ENCODE measurements at places on chromosomes 1 and 21. TPM values are rescaled to one million over a fixed set of nuclear protein-coding genes. Genes with fewer than 3 reads are reported as not detected.

DNA sequence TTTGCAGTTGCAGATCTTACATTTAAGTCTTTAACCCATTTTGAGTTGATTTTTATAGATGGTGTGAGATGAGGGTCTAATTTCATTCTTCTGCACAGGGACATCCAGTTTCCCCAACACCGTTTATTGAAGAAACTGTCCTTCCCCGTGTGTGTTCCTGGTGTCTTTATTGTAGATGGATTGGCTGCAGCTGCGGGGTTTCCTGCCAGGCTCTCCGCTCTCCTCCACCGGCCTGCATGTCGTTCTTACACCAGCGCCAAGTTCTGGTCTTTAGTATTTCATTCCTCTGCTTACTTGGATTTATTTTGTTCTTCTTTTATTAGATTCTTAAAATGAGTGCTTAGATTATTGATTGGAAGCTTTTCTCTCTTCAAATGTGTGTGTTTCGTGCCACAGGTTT is 98.9 kb upstream of the COL6A1 start:
- no peak for DNase-seq

GRCh38 chr1:159977364-159978106 is 23.5 kb upstream of the SLAMF9 start:
- no peak for DNase-seq

DNA sequence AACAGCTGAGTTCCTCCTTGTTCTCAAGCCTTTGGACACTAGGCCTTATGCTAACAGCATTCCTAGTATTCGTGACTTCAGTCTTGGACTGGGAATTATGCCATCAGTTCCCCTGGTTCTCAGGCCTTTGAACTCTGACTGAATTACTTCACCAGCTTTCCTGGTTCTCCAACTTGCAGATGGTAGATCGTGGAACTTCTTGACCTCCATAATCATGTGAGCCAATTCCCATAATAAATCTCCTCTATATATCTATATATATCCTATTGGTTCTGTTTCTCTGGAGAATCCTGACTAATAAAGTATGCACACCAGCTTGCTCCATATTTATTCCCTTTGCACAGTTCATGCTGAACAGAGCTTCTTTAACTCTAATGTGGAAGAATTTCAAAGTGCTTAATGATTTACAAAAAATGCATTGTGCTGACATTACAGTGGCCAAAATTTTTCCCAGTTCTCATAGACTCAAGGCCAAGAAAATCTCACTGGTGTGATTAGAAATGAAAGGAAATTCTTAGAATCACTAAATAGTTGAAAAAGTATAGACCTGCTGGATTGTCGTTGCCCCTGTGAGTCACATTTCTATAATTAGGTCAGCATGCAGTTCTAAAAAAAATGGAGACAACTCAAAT is 462.9 kb upstream of the ADAMTS5 start:
- no peak for DNase-seq

DNA sequence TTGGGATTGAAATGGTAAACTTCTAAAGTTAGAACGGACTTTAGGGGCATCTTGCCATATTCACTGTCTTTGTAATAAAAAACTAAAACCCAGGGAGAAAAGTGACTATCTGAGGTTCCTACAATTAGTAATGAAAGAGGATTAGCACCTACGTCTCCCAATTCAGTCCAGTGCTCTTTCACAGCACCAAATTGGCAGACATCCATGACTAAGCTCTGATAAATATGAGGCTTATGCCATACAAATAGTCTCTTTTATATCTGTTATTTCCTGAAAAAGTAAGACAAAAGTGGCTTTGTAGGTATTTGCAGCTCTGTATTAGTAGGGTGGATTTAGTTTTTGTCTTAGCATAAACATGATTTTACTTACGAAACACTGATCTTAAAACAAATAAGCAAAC is 315.0 kb upstream of the NRIP1 start:
- no peak for DNase-seq

LRRC38 gene
- not detected for total RNA-seq

DNA sequence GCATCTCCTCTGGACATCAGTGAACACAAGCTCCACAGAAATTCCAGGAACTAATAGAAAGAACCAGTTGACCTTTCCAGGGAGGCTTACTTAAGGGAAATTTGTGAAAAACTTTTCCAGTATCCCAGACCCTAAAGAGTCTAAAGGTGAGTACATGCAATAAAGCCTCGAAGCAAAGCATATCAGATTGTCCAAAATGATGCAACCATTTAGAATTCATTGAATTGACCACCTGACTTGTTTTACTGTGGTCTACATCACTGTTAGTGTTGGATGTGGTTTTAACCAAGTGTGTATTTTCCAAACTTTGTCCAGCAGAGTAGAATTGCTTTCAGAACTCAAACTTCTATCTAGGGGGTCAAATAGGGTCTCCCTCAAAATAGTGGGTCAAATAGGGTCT is 76.3 kb upstream of the TIAM1 start:
- no peak for DNase-seq

- DNase-seq, result no peak
Measured at GRCh38 chr1:86207323-86207722, 50.8 kb upstream of the COL24A1 start.

GRCh38 chr1:87866416-87866815 is 537.7 kb downstream of the LMO4 start:
- no peak for DNase-seq

DNA sequence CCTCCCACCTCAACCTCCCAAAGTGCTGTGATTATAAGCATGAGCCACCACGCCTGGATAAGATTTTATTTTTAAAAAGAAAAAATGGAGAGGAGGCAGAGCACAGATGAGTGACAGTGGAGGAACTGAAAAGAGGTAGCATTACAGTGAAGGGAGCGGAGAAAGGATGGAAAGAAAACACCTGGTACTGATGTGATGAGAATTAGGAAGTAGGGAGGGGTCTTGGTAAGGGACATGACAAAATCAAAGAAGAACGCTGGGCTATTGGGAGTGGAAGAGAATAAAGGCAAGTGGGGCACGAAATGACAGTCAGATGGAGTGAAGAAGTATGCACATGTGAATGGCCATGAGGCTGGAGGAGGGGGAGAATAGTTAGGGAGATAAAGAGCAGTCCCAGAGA is 2.3 kb downstream of the FCRLA start:
- no peak for DNase-seq

SPATA45 gene
- total RNA-seq, result not detected

DNA sequence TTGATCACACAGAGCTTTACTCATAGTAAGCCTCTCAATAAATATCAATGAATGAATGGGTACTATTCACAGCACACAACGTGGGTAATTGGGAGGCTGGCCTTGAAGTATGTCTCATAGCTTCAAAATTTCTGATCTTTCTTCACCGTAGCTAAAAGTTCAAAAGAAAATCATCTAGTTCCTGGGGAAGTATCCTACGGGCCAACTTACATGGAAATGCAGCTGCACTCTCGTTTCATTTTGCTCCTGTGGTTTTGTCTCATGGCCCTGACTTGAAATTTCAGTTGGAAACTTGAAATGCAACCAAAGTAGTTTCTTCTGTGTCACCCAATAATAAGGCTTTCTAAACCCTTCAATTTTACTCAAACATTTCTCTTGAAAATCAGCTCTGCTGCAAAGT is 76.1 kb upstream of the CNIH3 start:
- no peak for DNase-seq

DNA sequence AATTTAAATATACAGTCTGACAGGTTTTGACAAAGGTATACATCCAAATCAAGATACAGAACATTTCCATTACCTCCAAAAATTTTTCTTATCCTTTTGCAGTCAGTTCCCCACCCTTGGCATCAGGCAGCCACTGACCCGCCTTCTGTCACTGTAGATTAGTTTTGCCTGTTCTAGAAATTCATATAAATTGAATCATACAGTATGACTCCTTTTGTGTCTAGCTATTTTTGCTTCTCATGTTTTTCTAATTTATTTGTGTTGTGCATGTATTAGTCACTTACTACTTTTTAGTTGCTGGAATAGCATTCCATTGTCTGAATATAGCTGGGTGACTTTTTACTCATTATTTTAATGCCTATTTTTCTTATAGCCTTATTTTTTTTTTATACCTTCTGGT is 3.8 kb downstream of the UTP25 start:
- DNase-seq, result no peak

ICOSLG gene
- total RNA-seq, result 2.8 TPM

DNA sequence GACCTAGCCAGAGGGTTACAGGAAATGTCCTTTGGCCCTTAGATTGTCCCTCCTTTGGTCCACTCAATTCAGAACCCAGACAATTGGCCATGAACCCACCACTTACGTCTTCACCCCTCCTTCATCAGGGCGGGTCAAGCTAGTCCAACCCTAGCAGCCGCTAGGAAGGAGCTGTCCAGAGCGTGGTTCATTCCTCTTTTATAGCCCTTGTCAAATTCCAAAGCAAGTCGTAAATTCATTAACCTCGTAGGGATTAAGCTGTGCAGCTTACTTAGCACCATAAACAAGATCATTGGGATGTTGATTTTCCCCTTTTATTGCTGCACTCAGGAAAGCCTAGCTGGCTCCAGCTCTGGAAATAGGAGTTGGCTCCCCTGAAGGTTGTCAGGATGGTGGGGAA is 90.1 kb downstream of the TMEM53 start:
- DNase-seq, result no peak

GRCh38 chr21:32966120-32966519 is 59.6 kb upstream of the OLIG2 start:
- DNase-seq, result no peak

TBX19 gene
- total RNA-seq, result 1.2 TPM

GRCh38 chr1:186300056-186300455 is 75.0 kb downstream of the TPR start:
- DNase-seq, result no peak

LCE3D gene
- total RNA-seq, result not detected

SPATA21 gene
- not detected for total RNA-seq

- no peak for DNase-seq
Measured at GRCh38 chr1:67792741-67793458, 40.4 kb downstream of the GNG12 start.

DNA sequence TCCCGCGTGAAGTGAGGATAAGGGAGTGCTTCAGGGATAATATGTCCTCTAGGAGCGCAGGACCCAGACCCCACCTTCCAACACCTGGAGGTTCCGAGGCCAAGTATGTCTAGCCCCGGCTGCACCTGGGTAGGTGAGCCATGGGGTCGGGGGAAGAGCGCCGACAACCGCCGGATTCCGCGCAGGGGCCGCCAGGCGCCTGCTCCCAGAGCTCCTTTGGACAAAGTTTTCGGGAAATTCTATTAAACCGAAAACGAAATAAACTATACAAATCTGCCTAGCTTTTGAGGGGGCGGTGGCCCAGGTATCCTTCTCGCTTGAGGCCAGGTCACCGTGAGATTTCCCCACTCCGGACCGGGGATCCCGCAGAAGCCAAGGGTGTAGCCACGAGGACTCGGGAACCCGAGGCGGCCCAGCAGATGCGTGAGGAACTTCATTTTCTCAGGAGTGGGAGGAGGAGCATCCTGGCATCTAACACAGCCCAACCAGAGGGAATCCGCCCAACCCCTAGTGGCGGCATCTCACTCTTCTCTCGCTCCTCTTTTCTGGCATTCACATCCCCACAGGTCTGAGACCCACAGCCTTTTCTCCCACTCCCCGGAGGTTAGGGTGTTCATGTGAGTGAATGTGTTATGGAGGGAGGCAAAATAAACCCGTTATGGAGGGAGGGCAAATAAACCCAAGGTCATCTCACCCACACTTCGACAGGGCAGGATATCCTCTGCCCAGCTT is 2.3 kb upstream of the DMRTA2 start:
- DNase-seq, result no peak

ARHGAP29 gene
- 51.3 TPM for total RNA-seq

GRCh38 chr1:55194851-55195250 is 20.3 kb downstream of the USP24 start:
- no peak for DNase-seq

TAL1 gene
- total RNA-seq, result 5.3 TPM

DNA sequence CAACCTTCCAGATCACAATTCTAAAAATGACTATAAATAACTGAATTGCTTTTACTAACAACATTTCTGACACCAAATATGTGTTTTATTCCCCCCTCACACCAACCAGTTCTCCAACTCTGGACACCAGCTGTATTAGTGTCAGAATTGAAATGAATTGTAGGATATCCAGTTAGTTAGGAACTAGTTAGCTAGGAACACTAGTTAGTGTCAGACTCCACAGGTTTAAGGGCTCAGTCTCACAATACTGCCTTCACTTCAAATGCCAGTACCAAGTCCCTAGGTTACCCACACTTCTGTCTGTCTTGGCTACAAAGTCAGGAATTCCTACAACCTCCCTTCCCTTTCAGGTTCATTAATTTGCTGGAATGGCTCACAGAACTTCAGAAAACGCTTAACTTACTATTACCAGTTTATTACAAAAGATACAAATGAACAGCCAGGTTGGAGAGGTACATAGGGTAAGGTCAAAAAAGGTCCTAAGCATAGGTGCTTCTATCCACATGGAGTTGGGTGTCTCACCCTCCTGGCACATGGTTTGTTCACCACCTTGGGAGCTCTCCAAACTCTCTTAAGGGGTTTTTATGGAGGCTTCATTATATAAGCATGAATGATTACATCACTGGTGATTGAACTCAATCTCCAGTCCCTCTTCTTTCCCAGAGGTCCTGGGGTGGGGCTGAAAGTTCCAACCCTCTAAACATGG is 4.2 kb downstream of the STXBP3 start:
- no peak for DNase-seq

MYBPH gene
- not detected for total RNA-seq

DNA sequence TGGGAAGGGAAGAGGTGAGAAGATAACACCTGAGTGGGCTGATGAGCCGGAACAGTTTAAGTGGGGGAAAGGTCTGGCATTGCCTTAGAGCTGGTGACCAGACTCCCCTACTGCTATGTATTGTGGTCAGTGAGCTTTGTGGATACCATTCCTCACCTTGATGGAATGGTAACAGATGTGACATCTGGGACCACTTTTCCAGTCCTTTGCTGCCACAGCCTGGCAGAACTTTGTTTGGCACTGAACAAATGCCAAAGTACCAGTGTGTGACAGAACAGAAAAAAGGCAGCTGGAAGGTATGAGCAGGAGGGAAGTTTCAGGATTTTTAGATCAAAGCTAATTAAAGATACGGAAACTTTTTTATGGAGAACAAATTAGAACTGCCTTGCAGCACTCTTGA is 6.2 kb downstream of the MED8 start:
- no peak for DNase-seq

DNA sequence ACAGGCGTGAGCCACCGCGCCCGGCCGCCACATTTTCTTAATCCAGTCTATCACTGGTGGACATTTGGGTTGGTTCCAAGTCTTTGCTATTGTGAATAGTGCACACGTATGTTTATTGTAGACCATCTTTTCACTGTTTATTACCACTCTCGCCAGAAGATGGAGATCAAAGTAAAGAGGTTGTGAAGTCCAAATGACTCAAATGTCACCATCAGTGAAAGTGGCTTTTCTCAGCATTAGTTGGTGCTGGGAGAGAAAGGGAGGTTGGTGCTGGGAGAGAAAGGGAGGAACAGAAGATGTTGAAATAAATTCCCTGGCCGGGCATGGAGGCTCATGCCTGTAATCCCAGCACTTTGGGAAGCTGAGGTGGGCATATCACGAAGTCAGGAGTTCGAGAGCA is 10.4 kb upstream of the UHMK1 start:
- no peak for DNase-seq

DNA sequence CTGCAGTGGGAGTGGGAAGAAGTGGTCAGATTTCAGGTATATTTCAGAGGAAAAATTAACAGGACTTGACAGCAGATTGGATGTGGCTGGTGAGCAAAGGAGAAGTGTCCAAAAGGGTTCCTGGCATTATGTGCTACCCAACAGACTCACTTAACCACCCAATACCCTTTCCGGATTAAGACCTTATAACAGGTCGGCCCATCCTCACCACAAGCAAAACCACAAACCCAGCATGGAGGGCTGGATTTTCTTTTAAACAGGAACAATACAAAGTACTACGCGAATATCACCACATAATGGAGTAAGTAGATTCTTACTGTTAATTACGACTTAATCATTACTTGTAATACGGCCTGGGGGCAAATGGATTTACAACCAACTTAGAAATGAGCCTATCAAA is 59.2 kb downstream of the WDR64 start:
- DNase-seq, result no peak

Measured in posterior vena cava (tissue), 2 donors.